ENCODE measurements at places on chromosomes 2 and 18.

DNA sequence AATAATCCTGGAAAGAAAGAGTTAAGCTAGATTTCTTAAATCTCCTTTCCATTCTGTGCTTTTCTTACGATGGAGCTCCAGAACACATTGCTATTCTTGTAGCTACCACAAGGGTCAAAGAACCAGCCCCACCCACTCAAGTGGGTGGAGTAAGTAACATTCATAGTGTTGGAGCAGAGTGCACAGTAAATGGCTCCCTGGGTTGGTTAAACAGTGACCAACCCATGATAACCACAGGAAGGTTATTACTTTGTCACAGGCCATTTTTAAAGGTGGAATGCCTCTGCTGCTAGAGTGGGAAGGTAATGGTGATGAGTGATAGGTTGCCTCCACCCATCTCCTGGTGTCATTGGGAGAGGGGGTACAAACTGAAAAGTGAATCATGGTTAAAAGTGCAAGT is 13.9 kb downstream of the ARPC2 start:
- DNase-seq = no peak

GRCh38 chr18:10412933-10413332 is 41.5 kb upstream of the APCDD1 start:
- DNase-seq = no peak

DNA sequence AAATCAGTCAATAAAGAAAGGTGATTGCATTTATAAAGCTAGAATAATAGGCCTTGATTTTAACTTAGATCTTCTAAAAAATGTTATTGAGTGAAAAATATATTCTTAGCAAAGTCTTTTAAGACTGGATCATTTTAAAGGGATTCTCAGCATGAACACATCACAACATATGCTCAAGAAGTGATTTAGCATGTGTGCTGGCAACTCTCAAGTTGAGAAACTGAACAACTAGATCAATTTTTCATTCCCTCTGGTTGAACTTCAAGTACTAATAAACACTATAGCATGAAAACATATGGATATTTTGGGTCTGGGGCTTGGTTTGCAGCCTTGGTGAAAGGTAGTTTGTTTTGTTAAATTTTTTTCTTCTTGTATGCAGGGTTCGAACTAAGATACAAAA is 107.8 kb upstream of the PNPT1 start:
- no peak for DNase-seq

DNA sequence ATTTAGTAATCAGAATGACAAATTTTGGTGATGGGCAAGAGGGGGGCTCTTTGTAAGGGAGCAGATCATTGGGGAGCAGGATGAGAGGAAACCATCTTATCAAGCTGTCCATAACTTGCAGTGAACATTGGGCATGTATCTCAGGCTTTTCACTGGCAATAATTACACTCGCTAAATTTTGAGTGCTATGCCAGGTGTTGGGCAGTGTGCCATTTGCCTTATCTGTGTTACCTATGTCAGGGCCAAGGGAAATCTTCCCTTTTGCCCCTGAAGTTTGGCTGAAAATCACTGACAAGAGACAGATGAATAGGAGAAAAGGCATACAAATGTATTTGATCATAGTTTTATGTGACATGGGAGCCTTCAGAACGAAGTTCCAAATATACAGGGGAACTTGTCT is 39.0 kb downstream of the NOSTRIN start:
- DNase-seq = peak; percentile 61

DNA sequence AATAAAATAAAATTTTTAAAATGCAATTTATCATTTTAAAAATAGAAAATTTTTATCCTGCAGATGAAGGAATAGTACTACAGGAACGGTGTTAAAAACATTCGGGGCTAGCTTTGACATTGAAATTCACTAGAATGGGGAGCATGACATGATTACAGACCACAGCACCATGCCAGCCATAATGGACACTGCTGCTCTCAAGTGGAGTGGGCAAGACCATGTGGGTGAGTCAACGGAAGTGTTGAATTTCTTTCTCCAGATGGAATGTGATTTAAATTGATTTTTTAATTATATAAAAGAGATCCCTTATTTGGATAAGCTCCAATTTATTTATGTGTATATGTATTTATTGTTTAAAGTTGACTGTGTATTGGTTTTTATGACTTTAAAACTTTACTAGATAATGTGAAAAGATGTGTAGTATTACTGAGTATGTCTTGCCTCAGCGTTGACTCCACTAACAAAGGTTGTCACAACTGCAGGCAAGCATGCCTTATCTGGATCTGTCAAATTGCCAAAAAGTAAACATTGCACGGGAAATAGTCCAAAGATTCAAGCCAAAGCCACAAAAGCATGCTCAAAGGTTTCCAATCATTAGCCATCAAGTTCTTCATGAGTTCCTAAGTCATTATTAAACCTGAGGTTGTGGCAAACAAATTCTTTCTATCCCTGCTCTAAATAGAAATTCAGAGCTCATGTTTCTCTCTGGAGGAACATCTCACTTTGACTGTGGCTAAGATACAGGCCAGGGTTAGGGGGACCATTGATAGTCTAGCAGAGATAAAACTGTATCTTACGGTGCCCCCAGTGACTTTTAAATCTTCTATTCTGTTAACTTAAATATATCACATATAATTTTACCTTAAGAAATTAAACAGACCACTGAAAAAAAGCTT is 536.9 kb downstream of the TMX3 start:
- peak; percentile 22 for DNase-seq

GRCh38 chr2:9752441-9753275 is 90.6 kb upstream of the TAF1B start:
- no peak for DNase-seq

DNA sequence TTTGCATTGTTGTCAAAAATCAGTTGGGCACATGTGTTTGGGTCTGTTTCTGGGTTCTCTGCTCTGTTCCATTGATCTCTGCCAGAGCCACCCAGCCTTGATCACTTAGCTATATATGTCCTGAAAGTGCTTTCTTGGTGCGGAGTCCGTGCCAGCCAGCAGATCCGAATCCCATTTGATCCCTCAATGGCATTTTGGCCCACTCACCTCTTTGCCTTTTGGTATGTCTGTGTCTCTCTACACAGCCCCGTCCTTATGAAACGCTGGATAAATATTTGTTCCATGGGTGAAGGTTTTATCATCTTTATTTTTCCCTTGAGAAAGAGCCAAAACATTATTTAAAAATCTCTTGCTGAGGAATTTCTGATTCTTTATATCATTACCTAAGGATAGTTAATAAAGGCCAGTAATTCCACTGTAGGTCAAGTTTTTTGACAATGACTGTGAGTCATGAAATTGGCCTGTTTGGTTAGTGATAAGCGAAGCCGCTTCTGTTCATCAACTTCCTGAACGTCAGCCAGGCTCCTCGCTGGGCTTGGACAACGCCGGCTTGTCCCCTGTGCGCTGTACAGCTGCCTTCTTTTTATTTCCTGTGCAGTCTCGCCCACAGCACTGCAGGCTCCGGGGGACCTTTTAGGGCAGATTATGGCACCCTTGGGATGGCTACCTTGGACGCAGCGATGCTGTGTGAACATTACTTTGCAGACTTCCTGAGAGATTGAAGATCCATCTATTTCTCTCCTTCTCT is 24.9 kb downstream of the MTCL1 start:
- DNase-seq = no peak

DNA sequence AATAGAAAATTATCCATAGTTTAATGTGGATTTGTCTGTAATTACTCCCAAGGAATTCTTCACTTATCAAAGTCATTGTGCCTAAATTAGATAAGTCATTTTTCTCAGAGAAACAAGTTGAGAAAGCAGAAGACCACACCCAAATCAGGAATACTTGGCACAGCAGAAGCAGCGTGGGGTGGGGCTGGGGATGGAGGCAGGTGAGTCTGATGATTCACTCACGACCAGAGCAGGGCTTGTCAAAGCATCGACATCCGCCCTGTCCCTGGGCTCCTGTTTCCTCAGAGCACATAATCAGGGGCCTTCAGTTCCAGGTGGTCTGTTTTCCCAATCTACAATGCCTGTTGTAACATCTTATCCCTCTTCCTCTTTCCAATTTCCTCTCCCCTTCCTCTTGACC is 31.5 kb upstream of the COLEC12 start:
- no peak for DNase-seq

- DNase-seq = no peak
These were observed 184.7 kb downstream of the SMAD7 start for GRCh38 chr18:48766026-48766425.

Measured in NCI-H1092 (cell line).